ENCODE measurements at places on chromosomes 11 and 22.

DNA sequence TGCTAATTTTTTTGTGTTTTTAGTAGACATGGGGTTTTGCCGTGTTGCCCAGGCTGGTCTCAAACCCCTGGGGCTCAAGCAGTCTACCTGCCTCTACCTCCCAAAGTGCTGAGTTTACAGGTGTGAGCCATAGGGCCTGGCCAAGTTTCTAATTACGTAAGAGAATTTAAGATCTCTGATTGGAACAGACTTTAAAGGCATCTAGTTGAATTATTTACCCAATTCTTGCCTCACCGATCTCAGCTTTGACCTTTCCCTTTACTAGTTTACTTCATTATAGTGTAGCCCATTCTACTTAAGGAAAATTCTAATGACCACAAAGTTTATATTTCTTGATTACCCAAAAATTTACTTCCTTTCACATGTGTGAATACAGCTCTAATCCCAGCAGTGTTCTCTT, 81.6 kb downstream of the YAP1 start:
- DNase-seq: no peak

DNA sequence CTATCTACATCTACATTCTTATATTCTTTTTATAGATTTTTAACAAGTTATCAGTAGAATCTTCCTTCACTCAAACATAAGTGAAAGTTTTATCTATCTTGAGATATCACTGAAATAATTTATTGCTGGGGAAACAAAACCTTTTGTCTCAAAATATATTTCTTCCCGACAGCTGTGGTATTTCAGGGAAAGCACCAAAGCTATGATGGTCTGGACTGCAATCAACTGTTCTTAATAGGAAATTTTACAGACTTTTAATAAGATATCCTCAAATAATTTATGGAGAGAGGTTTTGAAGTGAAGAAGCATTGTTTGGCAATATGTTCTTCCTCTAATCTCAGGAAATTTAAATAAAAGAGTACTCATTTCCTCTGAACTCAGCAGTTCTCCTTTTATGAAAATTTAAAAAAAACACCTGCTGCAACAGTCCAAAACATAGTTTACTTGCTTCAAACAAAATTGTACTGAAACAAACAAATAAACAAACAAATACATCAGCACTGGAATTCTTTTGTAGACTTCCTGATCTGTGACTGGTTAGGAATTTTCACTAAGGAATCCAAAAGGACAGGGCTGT, 33.9 kb upstream of the EIF3M start:
- no peak for DNase-seq

GRCh38 chr22:26956371-26956770, 299.0 kb downstream of the MIAT start:
- DNase-seq: no peak

GRCh38 chr11:132258875-132259274, 888.5 kb downstream of the NTM start:
- no peak for DNase-seq

DNA sequence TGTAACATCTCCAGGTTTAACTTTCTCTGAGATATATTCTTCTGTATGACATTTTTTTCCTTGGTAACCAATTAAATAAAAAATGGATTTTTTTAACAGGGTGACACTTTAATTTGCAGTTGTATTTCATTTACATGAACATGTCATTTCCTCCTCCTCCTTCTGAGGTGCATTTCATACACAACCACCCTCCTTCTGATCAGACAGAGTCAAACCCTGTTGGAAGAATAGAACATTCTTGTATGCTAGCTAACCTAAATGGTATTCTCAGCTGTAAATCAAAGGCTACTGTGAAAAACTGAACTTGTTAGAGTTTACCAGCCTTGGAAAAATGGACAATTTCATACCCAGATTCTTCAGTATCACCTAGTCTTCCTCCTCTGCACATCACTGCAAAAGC, 52.7 kb upstream of the CHRM4 start:
- no peak for DNase-seq

- no peak for DNase-seq
Observed at GRCh38 chr11:35330156-35330889, 89.0 kb downstream of the SLC1A2 start.

GRCh38 chr22:20455709-20456063, 18.1 kb upstream of the SCARF2 start:
- DNase-seq: no peak

GRCh38 chr11:114163830-114164401, 104.4 kb downstream of the ZBTB16 start:
- DNase-seq: no peak

GRCh38 chr22:37282385-37282677, at the start of gene CYTH4:
TSS of gene CYTH4 (plus strand) at chr22:37282508. CDS start at chr22:37282570, 62 bp downstream.
- DNase-seq: peak; percentile 51

- DNase-seq: no peak
Observed at GRCh38 chr11:108593923-108594434, 411 bp upstream of the EXPH5 start.

DNA sequence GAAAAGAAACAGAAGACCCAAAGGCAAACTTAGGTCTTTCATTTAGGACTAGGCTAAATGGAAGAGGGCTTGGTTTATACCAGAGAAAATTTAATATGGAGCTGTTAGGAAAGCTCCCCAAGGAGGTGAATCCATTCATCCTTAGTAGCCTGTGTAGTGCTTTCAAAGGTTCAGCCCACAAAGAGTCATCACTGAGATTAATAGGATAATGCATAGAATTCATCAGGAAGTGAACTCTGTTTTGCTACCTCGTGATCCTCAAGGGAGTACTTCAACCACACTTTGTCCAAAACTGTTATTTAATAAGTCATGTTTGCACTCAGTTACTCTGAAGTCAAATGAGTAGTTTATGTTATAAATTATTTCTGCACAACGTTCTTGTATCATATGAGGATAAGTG, 43.3 kb upstream of the MMP7 start:
- no peak for DNase-seq

DNA sequence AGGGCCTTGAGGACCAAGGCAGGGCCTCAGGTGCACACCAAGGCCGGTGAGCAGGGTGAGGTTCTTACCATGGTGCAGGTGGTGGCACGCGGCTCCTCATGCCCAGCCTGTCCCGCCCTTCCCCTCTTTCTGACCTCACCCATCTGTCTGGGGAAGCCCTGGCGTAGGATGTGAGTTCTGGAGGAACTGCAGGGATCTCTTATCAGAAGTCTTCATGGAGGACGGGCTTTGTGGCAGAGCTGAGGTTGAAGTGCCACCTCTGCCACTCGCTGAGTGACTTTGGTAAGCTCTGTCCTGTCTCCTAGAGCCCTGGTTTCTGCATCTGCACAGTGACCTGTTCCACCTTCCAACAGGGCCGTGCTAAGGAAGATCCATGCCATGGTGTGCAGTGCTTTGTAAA, 49.1 kb downstream of the LRRC32 start:
- DNase-seq: no peak

GRCh38 chr11:114034956-114035355, 24.6 kb upstream of the ZBTB16 start:
- DNase-seq: no peak

- DNase-seq: peak; percentile 71
Observed at GRCh38 chr11:1515082-1516060, 28.8 kb upstream of the MOB2 start.

Data from activated CD4-positive, alpha-beta T cell treated with anti-CD3 and anti-CD28 coated beads, Interleukin-2, amount 50 U/mL, for 24 hours (primary cell).